Stimulated activated CD8-positive, alpha-beta memory T cell treated with anti-CD3 and anti-CD28 coated beads, Interleukin-2, amount 100 ng/mL, for 48 hours (primary cell): ENCODE measurements at places on chromosomes 2 and 18.

- no peak for DNase-seq
Measured at GRCh38 chr18:13614641-13615288, 111.6 kb downstream of the FAM210A start.

DNA sequence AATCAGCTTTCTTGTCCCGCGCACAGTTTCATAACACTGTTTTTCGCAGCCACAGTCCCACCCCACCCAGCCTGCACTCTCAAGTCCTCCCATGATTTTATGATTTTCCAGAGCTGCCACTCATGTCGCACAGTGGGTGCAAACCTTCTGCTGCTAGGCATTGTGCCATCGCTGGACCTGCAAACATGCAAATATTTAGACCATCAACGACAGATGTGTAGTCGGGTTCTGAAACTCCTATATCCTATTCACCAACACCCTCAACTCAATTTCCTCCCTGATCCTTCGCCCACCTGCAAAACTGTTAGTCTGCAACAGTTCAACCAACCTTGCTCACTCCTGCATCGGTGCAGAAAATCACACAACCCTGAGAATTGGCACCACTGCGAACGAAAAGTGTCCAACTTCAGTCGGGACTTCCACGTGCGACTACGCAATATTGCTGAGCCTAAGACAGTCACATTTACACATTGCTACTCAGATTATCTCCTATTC lies 871 bp upstream of the ALS2 start:
- no peak for DNase-seq

DNA sequence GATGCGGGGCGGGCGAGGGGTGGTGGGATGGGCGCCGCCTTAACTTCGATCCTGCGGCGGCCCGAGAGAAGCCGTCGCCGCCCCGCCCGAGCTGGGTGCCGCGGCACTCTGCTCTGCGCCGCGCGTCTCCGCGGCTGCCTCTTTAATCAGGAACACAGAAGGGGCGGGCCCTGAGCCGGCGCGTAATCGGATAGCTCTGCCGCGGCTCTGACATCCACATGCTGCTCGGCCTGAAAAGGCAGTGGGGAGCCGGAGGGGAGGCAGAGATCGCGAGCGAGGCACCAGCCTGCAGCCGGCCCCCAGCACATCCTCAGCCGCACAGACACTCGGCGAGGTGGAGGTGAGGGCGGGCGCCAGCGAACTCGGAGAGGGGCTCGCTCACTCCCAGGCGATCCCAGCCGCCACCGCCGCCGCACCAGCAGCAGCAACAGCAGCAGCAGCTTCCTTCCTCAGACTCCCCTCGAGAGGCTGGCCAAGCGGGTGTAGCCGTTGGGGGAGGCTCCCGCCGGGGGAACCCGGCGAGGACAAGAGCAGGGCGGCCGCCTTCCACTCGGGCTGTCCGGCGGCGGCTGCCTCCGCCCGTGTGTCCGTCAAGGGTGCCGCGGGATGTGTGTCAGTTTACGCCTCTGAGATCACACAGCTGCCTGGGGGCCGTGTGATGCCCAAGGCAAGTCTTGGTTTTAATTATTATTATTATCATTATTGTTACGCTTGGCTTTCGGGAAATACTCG lies at the start of gene NRP2:
NRP2 (plus strand) TSS at position 263 of the 732 bp plus-strand sequence. CDS start 790 bp downstream, outside the sequence.
- no peak for DNase-seq

DNA sequence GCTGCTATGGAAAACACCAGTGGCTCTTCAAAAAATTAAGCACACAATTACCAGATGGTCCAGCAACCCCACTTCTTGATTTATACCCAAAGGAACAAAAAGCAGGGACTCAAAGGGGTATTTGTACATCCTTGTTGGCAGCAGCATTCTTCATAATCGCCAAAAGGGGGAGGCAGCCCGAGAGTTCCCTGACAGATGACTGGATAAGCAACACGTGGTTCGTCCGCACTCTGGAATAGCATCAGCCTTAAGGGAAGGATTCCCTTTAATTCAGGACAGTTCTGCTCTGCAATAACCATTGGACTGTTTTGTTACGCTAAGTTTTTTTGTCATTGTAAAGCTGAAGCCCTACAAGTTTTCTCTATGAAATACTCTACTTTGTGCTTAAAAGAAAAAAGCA lies 76.7 kb upstream of the TWIST2 start:
- no peak for DNase-seq

DNA sequence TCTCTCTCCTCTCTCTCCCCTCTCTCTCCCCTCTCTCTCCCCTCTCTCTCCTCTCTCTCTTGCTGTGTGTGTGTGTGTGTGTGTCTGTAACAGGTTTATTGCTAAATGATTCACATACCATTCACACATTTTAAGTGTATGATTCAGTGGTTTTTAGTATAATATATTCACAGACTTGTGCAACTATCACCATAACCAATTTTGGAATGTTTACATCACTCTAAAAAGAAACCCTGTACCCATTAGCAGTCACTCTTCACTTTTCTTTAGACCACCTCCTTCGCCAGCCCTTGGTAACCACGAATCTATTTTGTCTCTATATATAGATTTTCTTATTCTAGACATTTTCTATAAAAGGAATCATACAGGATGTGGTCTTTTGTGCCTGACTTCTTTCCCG lies 11.4 kb downstream of the THNSL2 start:
- DNase-seq: no peak

GRCh38 chr2:214503568-214503967 lies 92.7 kb downstream of the VWC2L start:
- no peak for DNase-seq

- no peak for DNase-seq
Measured at GRCh38 chr2:179165356-179166000, 99.2 kb downstream of the SESTD1 start.

DNA sequence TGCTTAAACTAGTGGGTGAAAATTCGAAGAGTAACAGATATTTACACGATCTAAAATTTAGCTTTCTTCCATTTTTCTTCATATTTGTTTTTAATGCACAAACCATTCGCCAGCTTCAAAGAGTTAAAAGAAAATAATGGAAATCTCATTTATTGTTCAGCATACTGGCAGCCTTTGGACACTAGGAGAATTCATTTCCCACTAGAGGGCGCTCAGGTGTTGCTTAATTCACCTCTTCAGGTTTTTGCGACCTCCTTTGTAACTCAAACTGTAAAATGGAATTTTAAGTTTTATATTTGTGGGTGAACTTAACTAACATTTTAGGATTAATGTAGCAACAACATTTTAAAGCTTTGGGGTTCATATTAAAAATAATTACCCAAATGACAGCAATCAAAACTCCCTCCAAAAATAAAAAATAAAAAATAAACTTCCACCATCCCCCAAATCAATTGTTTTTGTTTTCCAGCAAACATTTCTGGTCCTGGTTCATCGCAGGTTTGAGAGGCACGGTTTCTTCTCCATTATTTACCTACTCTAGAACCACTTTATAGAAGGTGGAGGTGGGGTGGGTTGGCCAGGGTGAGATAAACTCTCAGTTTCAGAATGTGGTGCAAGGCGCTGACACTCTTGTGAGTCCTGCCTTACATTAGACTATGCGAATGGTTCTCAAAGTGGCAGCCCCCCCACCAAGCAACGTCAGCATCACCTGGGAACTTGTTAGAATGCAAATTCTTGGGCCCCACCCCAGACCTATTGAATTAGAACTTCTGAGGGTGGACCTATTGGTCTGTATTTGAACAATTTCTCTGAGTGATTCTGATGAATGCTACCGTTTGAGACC lies 24.7 kb upstream of the PNPT1 start:
- peak; percentile 15 for DNase-seq

- no peak for DNase-seq
Measured at GRCh38 chr2:70772486-70773155, 4.6 kb upstream of the ADD2 start.

DNA sequence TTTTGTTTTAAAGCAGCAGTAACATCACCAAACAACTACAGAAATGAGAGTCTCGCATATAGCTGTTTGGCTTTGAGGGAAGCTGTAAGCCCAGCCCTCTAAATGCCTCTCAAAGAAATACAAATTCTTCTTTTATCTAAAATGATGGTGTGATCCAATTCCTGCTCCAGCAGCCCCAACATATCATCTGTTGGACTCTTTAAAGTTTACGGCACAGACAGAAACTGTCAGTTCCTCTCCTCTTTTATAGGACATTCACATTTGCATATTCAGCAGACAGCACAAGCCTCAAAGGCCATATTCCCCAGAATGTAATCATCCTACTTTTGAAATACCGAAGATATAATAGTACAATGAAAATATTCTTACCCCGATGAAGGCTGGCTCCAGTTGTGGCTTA lies 216.9 kb upstream of the REV1 start:
- no peak for DNase-seq

DNA sequence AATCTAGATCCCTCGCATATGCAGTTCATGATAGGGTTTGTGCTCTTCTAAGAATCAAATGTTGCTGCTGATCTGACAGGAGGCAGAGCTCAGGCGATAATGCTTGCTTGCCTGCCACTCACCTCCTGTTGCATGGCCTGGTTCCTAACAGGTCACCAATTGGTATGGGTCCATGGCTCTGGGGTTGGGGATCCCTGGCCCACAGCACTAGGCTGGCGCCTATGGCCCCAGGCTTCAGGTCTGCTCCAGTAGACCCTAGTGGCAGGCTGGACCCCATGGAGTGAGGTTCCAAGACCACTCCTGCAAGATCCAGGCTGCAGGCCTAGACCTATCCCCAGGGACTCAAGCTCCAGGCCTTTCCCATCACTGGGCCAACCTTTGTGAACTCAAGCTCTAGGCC lies 102.3 kb downstream of the SPHKAP start:
- no peak for DNase-seq

- no peak for DNase-seq
Measured at GRCh38 chr2:107992069-107992468, 5.7 kb downstream of the SLC5A7 start.
